ENCODE measurements at places on chromosomes 6 and 20.

- DNase-seq, result no peak
Observed at GRCh38 chr6:89406141-89406540, 5.9 kb downstream of the RRAGD start.

DNA sequence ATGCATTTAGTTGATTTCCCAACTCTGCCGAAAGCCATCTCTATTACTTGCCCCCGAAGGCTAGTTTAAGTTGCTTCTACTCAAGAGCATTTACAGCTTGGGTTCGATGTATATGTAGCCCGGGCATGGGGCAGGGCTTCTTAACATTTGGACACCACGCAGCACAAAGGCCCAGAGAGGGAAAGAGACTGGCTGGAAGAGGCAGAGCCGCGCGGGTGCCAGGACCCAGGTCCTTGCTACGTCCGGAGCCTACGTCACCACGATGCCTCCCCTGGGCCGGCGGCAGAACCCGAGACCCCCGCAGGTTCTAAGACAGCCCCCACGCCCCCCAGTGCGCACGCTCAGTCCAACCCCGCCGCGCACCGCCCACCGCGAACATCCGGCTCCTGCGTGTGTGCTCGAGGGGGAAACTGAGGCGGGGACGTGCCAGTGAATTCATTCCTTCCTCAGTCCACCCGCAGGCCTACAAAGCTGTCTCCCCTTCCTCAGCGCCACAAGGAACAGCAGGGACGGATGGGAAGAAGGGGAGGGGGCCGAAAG, 367 bp upstream of the PCIF1 start:
- peak; percentile 9 for DNase-seq

DNA sequence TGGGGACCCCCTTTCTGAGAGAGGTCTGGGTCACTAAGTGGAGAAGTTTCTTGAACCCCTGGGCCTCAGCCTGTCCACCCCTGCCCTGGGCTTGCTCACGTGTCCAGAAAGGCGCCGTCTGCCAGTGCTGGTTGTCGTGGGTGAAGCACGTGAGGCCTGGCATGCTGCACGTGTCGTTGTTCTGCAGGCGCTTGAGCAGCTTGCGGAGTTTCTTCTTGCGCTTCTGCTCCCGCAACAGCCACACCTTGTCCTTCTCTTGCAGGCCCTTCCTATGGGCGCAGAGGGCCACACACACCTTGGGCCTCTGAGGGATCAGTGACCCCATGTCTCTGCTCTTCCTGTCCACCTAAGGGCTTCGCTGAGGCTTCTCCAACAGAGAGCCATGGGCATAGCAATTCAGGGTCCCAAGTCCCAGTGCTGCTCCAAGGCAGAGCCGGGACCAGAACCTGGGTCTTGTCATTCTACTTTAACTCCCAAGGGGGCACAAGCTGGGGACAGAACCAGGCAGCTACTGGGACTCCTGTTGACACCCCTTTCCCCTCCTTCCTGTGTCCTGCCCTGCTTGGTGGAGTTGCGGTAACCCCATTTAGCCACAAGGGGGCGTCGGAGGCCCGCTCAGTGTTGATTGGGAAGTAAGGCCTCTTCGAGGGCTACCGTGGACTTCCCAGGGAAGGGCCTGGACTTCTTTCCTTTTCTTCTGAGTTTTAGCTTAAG, 121.8 kb downstream of the SULF2 start:
- DNase-seq, result peak; percentile 57

GRCh38 chr6:170165471-170166117, 125.3 kb downstream of the DLL1 start:
- DNase-seq, result no peak

- no peak for DNase-seq
Observed at GRCh38 chr6:147892476-147892875, 384.0 kb downstream of the SAMD5 start.

DNA sequence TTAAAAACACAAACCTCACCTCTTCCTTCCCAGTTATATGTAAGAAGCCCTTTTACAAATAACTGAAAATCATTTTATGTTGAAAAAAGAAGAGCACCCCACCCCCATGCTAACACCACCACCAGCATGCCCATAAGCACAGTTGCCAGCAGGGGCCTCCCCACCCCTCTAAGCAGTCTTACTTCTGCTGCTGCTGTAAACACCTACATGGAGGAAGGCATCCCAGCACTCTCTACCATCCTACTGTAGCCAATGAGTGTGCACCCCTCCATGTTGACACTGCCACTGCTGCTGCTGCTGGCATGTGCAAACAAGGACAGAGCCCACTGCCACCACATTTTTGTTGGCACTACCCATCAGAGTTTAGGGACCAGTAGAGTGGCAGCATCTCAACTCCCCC, 49.6 kb upstream of the PHIP start:
- DNase-seq, result no peak

GRCh38 chr20:40207655-40208054, 481.4 kb downstream of the MAFB start:
- DNase-seq, result no peak

- no peak for DNase-seq
Observed at GRCh38 chr6:44685213-44685612, 297.7 kb downstream of the CDC5L start.

DNA sequence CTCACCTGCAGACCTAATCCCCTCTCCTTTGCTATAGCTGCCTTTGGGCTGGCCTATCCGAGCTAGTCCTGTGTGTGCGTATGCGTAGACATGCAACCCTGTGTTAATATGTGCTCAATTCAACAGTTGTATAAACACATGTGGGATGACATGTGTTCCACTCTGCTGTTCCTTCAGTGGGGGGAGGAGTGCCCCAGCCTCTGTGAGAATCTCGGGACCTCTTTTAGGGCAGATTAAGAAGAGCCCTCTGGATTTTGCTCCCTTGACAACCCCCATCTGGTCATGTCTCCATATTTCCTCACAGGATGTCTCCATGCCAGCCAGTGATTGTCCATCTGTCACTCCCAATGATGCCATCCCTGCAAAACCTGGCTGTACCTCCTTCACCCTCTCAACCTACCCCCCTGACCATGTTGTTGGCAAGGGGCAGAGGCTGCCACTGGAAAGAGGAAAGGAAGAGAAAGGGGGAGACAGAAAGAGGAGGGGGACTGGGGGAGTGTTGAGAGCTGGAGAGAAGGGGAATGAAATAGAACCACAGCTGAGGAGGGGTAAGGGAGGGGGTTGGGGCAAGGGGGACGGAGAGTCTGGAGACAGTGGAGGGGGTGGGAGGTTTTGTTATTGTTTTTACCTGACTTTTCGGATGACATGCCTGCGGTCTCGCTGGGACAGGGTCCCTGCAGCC, 417 bp downstream of the PRRT1 start:
- DNase-seq, result no peak

Data from RCC 7860 (cell line).